ENCODE measurements at places on chromosomes 4 and X.

- DNase-seq = peak; percentile 62
These were observed 50.0 kb upstream of the CLCN4 start for GRCh38 chrX:10106806-10107205.

DNA sequence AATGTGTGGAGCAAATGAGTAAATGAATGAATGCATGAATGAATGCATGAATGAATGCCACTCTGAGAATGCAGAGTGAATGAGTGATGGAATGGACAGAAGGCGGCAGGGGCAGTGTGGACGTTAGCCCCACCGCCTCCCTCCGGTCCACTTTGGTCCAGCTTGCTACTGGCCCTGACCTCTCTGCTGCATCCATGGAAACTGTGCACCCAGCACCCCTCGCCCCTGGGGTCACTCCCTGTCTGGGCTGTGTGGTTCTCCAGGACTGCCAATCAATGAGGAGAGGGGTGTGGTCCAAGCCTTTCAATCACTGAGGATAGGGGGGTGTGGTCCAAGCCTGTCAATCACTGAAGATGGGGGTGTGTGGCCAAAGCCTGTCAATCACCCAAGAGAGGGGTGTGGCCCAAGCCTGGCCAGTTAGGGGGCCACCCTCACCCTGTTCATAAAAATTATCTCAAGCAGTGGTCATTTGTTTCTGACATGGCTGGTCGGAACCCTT, 39.2 kb upstream of the ASMTL start:
- peak; percentile 66 for DNase-seq

DNA sequence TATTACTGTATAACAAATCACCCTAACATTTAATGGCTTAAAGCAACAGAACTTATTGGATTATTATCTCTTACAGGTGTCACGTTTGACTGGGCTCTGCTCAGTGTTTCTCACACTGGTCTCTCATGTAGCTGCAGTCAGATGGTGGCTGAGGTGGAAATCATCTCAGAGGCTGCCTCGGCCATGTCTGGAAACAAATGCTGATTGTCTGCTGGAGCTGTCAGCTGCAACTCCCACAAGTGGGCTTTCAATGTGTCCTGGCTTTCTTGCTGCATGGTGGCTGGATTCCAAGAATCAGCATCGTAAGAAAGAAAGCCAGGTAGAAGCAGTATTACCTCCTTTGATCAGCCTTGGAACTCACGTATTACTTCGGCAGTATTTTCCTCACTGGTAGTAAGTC, 277.6 kb downstream of the SPANXN1 start:
- DNase-seq = no peak

DNA sequence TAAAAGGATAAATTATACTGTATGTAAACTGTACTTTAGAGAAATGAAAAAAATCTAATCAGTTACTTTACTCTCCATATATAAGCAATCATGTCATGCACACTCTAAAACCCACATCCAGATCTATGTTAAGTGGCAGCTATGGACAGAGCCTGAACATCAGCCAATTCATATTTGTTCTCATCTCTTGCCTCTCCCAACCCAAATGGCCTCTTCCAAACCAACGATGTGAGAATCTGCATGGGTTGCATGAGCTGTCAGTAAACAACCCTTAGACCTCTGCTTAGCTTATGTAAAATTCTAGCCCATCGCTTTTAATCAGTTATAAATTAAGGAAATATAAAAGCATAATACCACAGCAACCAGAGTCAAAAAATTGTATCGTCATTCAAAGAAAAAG, 288.7 kb upstream of the INTU start:
- no peak for DNase-seq

GRCh38 chr4:95599777-95600400, 51.1 kb upstream of the UNC5C start:
- DNase-seq = no peak

DNA sequence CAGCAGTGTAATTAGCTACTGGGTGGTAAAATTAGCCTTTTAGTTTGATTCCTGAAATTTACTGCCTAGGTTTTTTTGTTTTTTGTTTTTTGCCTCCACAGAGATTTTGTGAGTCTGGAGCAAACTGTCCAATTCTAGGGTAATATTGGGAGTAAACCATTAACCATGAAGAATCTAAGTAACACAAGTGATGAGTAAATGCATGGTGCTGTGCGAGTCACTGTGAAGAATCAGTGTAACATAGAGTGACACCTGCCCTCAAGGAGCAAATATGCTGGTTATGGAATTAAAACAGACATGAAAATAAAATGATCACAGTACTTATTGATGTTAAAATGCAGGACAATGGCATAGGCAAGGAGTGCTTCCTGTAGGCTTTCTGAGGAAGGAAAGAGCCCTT, 60.1 kb downstream of the LRP2BP start:
- no peak for DNase-seq

Measured in CD4-positive, alpha-beta T cell treated with Interleukin-12 subunit alpha and Interleukin-12 subunit beta, for 1 hour (primary cell).